Activated naive CD4-positive, alpha-beta T cell (primary cell): ENCODE measurements at places on chromosomes 7 and 10.

DNA sequence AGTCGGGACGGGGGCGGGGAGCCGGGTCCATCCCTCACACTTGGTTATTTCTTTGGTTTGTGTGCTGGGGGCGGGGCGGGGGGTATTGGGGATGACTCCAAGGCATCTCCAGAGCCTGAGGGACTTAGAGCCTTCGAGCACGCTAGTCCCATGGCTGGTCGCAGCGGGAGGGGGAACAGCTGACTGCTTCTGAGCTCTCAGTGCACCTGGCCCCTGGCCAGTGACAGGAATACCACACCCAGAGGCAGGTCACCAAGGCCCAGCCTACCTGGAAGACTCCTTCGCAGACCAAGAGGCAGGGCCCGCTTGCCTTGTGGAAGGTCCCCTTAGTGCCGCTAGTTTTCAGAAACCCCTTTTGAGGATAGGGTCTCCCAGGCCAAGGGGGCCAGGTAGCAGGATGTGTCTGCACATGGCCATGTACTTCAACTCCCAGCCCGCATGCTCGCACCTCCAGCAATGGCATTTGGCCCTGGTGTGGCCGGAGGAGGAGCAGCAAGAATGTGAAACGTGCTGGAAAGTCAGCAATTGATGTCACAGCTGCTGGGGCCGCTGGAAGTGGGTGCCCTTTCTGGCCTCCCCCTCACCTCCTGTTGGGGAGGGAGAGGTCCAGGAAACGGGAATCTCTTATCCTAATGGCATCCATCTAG is 40.3 kb downstream of the AGAP3 start:
- DNase-seq = no peak

DNA sequence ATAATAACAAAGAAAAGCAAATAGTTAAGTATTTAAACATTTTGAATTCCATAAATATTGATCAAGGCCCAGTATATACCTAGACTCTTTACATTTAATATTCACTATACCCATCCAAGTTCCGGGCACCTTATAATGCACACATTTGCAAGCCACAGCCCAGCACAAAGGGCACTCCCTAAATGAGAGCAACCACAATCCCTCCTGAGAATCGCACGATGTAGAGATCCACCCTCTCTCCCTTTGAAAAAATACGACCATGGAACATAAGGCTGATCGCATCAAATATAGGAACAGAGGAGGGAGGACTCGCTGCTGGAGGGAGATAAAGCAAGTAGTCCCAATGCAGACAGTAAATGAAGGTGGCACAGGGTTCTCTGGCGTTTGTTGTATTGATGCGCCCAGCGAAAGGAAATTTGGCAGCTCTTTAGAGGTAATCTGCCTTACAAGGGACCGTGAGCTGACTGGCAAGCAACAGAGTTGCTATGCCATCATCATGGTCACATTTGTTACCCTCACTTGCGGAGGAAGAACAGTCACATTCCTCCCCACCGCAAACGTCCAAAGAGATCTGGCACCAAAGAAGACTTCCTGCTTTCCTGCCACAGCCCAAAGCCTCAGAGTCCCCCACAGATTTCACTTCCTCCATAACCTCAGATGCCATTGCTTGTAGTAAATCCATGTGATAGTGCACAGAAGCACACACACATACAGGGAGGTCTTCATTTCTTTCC is 16.1 kb upstream of the TAS2R40 start:
- DNase-seq = no peak

DNA sequence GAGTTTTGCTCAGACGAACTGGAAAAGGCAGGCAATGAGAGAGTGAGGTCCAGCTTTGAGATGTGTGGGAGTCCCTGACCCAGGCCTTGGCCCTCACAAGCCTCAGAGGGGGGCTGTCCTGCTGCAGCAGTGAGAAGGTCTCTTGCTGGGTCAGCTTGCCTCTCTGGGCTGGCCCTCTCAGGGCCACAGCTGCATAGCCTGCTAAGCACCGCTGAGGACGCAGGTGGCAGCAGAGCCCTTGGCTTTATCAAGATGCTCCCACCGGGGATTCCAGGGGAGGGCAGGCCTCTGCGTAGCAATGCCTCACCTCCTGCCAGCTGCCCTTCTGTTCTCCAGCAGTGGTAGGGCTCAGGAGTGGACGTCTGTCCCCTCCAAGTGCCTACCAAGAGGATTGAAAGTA is 128.7 kb downstream of the COBL start:
- DNase-seq = no peak

GRCh38 chr10:69215405-69216171 is 4.5 kb upstream of the HKDC1 start:
- DNase-seq = no peak

DNA sequence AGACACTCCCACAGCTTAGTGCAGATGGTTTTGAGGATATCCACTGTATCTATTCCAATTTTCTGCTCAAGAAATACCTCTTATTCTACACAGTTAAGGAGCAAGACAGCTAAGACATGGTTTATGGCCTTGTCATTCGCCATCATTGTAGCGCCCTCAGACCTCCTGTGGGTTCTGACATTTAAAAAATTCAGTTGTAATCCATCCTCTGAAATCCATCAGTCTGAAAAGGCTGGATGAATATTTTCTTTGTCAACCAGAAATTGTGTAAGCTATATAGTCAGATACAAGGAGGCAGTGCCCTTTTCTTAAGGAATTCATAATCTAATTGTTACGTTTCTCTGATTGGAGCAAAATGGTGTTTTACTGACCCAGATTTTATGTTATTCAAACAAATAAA is 353.6 kb downstream of the GALNT17 start:
- no peak for DNase-seq

- no peak for DNase-seq
These were observed 1.7 kb upstream of the HMX2 start for GRCh38 chr10:123146013-123146893.

GRCh38 chr7:70583965-70584883 is 547.7 kb upstream of the GALNT17 start:
- DNase-seq = no peak

- DNase-seq = no peak
These were observed 744 bp downstream of the FRAT2 start for GRCh38 chr10:97333601-97334369.

- DNase-seq = no peak
These were observed 7.7 kb downstream of the XPNPEP1 start for GRCh38 chr10:109915566-109915965.

- no peak for DNase-seq
These were observed 23.3 kb upstream of the SORCS3 start for GRCh38 chr10:104617831-104618230.

DNA sequence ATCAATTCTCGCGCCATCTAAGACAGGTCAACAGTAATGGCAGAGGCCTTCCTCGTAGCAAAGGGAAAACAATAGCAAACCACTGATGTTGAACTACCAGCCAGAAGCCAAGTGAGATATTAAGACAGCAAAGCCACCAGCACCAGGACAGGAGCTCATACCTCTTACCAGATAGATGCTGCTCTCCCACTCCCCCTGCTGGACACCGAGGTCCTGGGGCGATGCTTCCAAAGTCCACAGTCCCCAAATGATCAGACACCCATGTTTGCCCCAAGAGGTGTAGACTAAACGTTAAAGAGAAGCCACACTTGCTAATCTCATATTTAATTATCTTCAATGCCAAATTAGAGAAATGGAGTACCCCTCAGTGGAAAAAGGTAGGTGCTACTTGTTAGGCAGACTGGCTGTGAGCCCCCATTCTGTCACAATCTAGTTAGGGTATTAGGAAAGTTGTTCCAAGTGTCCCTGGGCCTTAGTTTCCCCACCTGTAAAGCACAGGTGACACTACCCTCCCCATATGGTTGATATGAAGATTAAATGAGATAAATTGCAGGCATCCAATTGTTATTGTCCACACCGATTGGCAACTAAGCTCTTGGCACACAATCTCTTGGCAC is 39.9 kb downstream of the TOMM7 start:
- peak; percentile 47 for DNase-seq

DNA sequence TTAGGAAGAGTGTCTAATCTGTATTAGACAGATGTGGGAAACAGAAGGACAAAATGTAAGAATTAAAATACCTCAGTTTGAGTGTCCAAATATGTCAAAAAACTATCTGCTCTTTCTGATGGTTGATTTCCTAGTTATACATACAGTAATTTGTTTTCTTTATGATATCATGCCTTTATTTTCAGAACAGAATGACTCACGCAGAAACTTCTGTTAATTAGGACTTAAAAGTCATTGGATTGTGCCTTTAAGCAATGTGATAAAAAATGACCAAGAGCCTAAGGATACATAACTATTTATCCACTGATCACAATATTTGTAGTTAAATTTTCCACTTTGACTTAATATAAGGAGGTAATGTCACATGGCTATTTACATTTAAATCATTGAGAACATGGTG is 206.7 kb upstream of the PTPRZ1 start:
- DNase-seq = no peak

- no peak for DNase-seq
These were observed 22.5 kb downstream of the AKR1E2 start for GRCh38 chr10:4848356-4849041.

GRCh38 chr7:8597565-8597964 is 164.2 kb downstream of the NXPH1 start:
- DNase-seq = no peak

GRCh38 chr7:121003986-121004685 is 15.6 kb downstream of the CPED1 start:
- no peak for DNase-seq

GRCh38 chr7:31938650-31939049 is 131.6 kb downstream of the PDE1C start:
- DNase-seq = no peak

GRCh38 chr7:80181411-80181810 is 46.8 kb downstream of the GNAI1 start:
- no peak for DNase-seq

GRCh38 chr7:138970952-138971351 is 10.2 kb downstream of the KIAA1549 start:
- DNase-seq = no peak

- no peak for DNase-seq
These were observed 70.8 kb upstream of the CDCA7L start for GRCh38 chr7:22016507-22016906.

DNA sequence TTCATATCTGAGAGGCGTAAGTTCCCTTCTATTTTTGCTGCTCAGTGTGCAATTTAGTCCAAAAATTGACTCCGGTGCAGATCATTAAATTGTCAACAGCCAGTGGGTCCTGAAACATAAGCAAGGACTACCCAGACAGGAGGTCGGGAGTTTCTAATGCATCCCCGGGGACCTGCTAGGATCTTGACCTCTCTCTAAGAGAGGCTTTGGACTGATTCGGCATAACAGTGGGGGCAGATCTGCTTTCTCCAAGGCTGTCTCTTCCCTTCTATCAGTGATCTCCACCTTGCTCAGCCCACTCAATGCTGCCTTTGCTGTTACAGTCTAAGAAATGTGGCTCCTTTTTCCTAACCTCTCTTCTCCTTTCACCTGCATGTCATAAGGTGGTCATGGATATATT is 199.1 kb upstream of the NRP1 start:
- DNase-seq = no peak

DNA sequence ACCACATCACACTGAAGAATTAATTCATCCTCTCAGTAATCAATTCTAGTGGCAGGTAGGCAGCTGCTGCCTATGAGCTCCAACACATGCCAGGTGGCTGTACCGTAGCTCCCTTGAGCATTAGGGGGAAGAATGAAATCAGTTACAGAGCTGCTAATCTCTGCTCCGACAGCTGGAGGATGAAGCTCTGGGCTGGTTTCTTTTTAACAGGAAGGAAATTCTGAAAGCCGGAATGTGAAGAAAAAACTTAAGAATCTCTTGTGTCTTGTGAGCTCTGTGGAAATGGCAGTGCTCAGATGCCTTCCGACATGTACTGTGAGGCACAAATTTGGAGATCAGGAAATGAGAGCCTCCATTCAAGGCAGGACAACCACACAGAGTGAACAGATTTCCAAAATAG is 2.8 kb upstream of the AHCYL2 start:
- DNase-seq = no peak

DNA sequence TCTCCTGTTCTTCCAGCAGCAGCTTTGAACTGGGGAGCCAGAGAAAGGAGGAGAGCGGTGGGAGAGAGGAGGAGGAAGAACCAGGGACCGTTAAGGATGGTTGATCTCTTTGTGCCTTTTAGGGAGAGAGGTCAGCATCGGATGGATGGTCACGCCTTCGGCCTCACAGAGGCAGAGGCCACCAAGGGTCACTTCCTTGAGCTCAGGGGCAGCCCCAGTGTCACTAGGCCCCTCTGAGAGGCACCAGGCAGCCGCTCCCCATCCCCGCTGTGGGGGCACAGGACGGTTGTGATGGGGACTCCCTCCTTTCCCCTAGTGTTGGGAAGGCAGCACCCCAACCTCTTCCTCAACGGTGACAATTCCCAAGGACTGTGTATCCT is 121.4 kb downstream of the DNAJB6 start:
- no peak for DNase-seq

DNA sequence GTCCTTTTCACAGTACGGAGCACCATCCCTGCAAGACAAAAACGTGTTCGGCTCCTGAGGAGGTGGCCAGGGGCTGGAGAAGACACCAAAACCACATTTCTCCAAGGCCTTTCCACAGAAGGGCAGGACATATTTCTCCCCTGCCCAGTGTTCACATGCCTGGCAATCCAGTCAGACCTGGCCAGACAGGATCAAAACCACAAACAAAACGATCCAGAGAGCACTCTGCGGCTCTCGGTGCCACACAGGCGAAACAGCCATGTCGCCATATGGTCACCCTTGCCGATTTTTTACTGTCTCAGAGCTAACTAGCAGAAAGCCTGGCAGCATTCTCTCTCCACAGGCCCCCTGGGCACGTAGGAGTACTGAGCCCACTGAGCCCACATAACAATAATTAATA is 113.0 kb downstream of the ABLIM1 start:
- no peak for DNase-seq

- peak; percentile 38 for DNase-seq
These were observed 1.8 kb downstream of the HNRNPF start for GRCh38 chr10:43407148-43407575.

GRCh38 chr10:52755297-52756062 is 17.1 kb downstream of the MBL2 start:
- DNase-seq = no peak

GRCh38 chr10:25175527-25176420 is 973 bp downstream of the GPR158 start:
- no peak for DNase-seq

DNA sequence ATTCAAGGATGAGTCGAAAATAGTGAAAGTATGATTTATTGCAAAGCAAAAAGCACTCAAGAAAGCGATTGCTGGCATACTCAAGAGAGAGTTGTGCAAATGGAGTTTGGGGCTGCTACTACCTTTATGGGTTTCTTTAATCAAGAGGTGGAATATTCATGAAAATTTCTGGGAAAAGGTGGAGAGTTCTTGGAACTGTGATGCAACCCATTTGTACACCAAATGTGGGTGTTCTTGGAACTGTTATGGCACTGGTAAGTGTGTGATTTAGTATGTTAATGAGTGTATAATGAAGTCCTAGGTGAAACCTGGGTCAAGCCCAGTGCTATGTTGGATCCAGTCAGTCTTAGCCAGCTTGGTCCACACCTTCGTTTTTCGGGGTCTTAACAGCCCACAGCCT is 3.4 kb upstream of the VOPP1 start:
- DNase-seq = no peak

GRCh38 chr7:25353732-25354131 is 125.4 kb upstream of the NPVF start:
- no peak for DNase-seq

- no peak for DNase-seq
These were observed 11.5 kb downstream of the VIM start for GRCh38 chr10:17239345-17240085.
